ENCODE measurements at places on chromosomes 5 and 9.

DNA sequence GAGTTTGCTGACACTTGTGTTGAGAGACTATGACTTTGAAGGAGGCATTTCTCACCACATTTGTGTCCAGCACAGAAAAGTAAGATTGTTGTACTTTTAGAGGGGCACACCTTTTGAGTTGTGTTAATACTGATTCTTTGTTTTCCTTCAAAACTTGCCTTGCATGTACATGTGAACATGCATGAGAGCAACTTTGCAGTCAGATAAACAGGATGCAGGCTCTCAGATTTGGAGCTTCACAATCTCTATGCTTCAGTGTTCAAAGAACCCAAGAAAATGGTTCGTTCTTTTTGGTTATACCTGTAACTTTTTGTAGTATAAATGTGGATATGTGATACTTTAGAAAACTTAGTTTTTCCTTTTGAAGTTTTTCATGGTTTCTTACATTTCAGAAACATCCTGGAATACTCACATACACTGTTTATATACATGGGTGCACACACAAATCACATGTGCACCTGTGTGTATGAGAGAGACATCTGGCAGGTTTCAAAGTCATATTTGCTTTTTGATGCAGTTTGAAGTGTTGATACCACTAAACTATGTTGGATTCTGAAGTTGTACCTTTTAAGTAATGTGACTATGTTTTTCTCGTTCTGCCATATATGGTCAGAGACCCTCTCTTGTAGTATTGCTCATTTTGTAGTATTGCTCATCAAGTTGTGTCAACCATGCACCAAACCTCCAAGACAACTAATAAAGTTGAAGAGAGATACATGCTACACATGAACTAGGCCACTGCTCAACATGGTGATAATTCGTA lies 190.7 kb downstream of the CD180 start:
- no peak for DNase-seq

DNA sequence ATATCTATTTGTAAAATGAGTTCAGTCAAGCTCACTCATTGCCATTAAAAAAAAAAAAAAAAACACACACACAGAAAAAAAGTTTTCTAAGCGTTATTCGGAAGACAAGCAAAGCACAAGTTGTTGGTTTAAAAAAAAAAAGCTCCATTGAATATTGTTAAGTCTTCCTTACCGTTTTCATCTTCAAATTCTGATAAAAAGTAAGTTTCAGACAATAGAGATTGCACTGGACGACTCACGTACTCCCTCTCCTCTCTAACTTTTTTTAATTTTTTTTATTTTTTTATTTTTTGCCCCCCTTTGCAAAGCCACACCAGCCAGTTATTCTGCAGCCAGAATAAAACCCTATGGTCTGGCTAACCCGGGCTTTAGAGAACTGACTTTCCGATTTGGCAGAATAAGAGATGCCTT lies 544 bp downstream of the ADAMTS6 start:
- DNase-seq: no peak

- no peak for DNase-seq
Measured at GRCh38 chr5:57383093-57383861, 99.3 kb downstream of the ACTBL2 start.

- no peak for DNase-seq
Measured at GRCh38 chr9:6645355-6646292, at the start of gene GLDC. TSS of gene GLDC (minus strand) at chr9:6645729. CDS start at chr9:6645499, 230 bp downstream.

DNA sequence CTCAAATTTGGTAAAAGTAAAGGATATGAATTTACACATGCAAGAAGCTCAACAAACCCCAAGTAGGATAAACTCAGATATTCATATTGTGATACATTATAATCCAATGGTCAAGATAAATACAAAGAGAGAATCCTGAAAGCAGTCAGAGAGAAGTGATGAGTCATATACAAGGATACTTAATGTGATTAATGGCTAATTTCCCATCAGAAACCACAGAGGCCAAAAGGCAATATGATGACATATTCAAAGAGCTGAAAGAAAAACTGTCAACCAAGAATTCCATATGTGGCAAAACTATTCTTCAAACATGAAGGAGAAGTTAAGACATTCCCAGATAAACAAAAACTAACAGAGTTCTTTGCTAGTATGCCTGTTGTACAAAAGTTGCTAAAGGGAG lies 19.5 kb upstream of the IRF1 start:
- DNase-seq: no peak

DNA sequence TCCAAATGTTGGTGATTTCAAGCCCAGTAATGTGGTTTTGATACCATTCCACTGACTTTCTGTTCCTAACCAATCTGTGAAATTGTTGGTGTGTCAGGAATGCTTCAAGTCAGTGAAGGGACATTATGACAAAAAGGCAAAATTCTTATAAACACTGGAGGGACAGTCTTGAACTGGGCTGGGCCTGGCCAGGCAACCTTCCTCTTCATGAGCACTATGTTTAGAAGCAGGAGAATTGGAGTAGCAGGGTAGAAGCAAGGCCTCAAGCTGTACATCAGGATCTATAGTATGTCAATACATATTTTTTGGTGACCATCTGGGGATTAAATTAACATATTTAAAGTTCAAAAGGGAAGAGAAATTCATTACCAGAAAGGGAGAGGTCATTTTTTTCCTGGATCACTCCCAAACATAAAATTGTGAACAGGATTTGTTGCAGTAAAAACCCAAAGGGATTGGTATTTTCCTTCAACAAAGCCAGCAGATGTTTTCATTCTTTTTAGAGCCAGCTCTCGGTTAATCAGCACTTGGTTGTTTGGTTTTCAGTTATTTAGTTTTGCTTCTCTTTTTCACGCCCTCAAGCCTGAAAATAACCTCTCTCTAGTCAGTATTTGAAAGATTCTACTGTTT lies 77.9 kb upstream of the PIK3R1 start:
- DNase-seq: no peak

DNA sequence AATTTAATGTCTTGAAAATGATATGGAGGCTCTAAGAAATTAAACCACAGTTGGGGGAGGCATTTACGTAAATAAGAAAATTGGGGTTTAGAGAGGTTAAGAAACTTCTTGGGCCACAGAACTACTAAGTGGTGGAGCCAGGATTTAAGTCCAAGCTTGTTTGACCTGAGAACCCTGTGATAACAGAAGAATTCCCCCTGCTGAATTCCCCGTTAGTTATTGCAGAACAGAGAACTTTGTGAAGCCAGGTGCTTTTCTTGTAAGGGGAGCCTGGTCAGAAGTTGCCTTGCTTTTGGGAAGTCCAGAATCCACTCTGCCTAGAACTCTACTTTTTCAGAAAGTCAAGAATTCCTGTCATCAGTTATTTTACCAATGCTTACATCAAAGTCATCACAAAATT lies 309.3 kb upstream of the SEMA6A start:
- no peak for DNase-seq

GRCh38 chr5:20524991-20525529 lies 537.1 kb upstream of the CDH18 start:
- no peak for DNase-seq
